ENCODE measurements at places on chromosomes 1 and 21. TPM values are rescaled to one million over a fixed set of nuclear protein-coding genes. Genes with fewer than 3 reads are reported as not detected.
A peak's percentile ranks its signal among the peaks of the same experiment; 100 is the strongest.

GPR37L1 gene
- 0.03 TPM for polyA plus RNA-seq

PIK3R3 gene
- 32.0 TPM for polyA plus RNA-seq

DNA sequence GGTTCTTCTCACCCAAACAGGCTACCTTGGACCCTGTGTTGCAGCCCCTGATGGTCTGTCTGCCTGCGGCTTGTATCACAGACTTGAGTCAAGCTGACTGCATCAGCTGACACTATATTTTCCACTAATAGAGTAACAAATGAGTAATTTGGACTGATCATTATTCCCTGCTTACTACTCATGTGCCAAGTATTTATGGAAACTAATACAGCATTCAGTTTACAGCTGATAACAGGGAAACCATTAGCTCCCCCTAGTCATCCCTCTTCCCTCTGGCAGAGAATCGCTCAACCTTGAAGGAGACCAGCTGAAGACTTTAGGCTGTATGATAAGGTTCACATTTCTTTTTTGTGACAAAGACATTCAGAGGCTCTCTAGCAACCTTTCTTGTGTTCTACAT, 116.6 kb upstream of the SYT6 start:
- no peak for DNase-seq

- DNase-seq: no peak
Observed at GRCh38 chr1:228317891-228318810, 88.5 kb downstream of the TRIM11 start.

DNA sequence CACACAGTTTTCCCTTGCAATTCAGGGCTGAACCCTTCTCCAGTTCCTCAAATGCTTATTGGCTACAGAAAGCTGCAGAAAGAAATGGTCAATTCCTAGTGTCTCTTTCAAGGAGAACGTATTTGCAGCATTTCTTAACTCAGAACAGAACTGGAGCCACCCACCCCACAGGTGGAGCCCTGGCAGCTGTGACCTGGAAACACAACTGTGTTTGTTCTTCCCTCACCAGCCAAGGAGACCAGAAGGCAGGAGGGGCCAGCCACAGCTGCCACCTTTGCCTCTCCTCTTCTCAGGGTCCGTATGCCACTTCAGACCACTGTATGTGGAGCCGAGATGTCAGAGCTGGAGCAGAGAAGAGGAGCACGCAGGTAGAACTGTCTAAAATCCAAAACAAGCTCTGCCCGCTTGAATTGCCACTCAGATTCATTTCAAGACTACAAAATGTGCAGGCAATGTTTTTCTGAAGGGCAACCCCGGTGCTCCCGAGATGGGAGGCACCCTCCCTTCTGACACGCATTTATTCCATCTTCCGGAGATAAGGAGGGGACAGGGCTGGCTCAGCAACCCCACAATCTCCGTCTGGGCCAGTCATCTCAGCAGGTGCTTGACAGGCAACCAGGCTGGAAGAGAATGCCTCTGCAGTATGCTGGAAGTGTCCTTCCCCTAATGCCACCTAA, 16.7 kb downstream of the CD247 start:
- DNase-seq: no peak

OR6K3 gene
- 0.12 TPM for polyA plus RNA-seq

GRCh38 chr1:180598333-180598974, 33.4 kb upstream of the XPR1 start:
- no peak for DNase-seq

DNA sequence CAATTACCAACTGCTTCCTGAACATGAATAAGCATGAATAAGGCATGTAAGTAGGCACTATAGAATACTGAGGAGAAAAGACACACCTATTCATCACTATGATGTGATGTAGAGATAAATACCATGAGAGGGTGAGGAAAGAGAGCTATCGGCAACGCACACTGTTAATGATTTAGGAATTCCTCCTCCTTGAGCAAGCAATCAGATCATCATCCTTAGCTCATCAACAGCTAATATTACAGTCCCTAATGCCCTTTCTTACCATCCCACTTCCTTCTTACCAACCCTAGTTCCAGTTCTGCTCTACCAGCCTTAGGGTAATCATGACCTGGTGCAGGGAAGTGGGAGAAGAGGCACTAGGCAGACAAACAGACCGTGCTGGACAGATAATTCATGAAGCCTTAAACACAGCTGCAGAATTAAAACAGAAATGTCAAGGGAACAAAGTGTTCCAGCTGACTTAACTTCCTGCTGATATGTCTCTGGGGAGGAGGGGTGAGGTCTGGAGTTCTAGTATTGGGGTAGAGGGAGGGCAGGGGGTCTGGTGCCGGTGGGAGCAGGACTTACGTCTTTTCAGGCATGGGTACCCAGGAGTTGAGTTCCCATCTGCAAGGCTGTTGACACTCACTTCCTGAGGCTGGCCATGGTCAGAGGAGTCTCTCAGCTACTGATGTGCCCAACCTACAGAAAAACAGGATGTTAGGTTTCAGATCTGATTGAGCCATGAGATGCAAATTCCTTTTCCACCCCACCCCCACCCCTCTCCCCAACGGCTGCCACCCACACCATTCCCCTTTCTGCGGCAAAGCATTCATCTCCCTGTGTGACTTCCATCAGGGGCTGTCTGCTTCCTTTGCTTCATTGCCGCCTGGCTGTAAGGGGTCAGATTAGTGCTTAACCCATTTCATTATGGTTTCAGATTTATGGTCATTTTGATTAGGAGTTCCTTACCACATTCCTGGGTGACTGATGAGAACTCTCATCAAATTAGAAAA, 12.6 kb upstream of the RCSD1 start:
- DNase-seq: no peak

GRCh38 chr1:70977575-70977974, 70.0 kb downstream of the PTGER3 start:
- no peak for DNase-seq

- peak; percentile 12 for DNase-seq
Observed at GRCh38 chr1:119554183-119554582, 47.2 kb downstream of the HSD3B1 start.

DNA sequence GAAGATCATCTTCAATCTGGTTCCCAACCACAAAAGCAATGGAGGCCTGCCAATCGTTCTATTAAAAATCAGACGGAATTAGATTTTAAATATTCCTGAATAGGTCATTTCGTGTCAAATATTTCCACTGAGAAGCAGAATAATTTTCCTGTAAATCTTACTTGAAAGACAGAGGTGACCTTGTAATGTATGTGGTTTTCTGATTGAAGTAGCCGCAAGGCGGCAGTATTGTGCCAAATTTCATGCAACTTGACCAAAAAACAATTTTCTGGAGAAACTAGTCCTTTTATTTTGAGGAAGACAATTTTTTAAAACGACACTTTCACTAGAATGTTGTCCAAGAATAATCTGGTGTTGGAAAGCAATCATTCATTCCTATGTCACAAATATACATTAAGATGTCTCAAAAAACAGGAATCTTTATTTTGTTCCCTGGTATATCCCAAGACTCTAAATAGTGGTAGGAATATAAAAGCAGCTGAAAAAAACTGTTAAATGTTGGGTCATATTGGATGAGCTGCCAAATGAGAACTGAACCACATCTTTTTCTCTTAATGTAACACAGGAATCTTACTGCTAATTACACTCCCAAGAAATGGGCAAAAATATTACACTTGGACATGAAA, 33.6 kb downstream of the SPAG17 start:
- peak; percentile 52 for DNase-seq

- peak; percentile 50 for DNase-seq
Observed at GRCh38 chr1:210143465-210144062, 89.0 kb upstream of the SERTAD4 start.

- DNase-seq: no peak
Observed at GRCh38 chr21:28444557-28444956, 548.1 kb downstream of the LTN1 start.

DNA sequence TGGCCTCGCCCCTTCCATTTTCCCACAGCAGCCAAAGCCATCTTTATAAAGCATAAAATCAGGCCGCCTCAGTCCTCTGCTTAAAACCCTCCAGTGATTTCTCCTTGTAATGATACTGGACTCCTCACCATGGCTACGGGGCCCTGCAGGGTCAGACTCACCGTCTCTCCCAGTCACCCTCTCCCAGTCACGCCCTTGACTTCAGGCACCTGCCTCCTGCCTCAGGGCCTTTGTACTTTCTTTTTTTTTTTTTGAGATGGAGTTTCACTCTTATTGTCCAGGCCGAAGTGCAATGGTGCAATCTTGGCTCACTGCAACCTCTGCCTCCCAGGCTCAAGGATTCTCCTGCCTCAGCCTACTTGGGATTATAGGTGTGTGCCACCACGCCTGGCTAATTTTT, 47.8 kb downstream of the PIK3CD start:
- DNase-seq: no peak

GPA33 gene
- 1.8 TPM for polyA plus RNA-seq

DNA sequence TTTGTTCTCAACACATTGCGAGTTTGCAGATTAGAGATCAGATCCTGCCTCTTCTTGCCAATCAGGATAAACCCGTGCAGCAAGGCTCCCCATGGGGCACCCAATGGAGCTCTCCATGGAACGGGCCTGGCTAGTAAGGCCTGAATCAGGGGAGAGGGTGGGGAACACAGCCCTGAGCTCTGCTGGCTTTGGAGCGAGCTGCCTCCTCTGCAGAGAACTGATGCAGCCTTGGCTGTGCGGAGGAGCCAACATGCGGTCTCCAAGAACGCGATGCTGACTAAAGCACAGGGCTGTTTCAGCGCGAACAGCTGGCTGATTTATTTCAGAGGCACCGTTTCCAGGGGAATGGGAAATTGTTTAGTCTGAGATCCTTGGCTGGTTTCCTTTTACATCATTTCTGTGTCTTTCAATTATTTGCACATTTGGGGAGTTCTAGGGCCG, 139.7 kb downstream of the TSEN15 start:
- peak; percentile 81 for DNase-seq

- DNase-seq: no peak
Observed at GRCh38 chr21:42922918-42923317, 2.5 kb downstream of the ERVH48-1 start.

GRCh38 chr1:236535662-236536161, 11.9 kb downstream of the LGALS8 start:
- no peak for DNase-seq

CLCA4 gene
- not detected for polyA plus RNA-seq

GRCh38 chr1:155253797-155254196, 1.5 kb downstream of the ENTREP3 start:
- no peak for DNase-seq

GRCh38 chr1:19013826-19014548, 57.5 kb upstream of the IFFO2 start:
- no peak for DNase-seq

- no peak for DNase-seq
Observed at GRCh38 chr1:99062192-99062591, 57.5 kb upstream of the PLPPR5 start.

GRCh38 chr1:152983743-152984142, at the start of gene SPRR1A:
Gene SPRR1A, plus strand, starts transcription at chr1:152984081. Its CDS starts 1,150 bp downstream, at chr1:152985231.
- no peak for DNase-seq

- no peak for DNase-seq
Observed at GRCh38 chr1:153248176-153248879, 11.2 kb upstream of the LORICRIN start.

GRCh38 chr21:41378849-41379248, 17.0 kb downstream of the MX2 start:
- DNase-seq: no peak

DNA sequence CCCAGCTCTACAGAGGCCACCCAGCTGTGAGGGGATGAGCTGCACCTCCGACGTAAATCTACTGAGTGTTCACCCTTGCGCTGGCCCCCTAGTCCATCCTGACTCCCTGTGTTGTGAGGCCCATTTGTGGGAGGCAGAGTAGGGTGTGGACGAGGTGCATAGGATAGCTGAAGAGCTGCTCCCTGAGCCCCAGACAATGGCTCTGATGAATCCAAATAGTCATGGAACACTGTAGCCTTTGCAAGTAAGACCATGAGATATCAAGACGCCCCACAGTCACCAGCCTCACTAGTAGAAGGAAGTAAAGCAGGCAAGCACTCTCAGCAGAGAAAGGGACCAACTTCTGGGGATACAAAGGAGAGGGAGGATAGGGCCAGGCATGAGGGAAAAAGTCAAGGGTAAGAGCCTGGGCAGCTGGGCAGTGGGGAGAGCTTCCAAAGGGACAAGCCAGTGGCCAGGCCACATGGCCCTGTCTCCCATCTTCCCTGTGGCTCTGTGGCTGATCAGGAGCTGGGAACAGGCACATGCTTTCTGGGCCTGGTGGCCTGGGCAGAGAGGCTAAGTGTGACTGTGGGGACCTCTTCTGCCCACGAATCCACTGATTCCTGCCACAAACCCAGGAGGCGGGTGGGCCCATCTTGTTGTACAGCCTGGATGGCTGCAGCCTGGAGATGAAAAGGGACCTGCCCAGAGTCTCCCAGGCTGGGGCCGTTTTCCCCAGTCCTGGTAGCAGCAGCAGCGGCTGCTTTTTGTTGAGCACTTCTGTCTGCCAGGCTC, 55.5 kb upstream of the EPS8L3 start:
- DNase-seq: no peak

DNA sequence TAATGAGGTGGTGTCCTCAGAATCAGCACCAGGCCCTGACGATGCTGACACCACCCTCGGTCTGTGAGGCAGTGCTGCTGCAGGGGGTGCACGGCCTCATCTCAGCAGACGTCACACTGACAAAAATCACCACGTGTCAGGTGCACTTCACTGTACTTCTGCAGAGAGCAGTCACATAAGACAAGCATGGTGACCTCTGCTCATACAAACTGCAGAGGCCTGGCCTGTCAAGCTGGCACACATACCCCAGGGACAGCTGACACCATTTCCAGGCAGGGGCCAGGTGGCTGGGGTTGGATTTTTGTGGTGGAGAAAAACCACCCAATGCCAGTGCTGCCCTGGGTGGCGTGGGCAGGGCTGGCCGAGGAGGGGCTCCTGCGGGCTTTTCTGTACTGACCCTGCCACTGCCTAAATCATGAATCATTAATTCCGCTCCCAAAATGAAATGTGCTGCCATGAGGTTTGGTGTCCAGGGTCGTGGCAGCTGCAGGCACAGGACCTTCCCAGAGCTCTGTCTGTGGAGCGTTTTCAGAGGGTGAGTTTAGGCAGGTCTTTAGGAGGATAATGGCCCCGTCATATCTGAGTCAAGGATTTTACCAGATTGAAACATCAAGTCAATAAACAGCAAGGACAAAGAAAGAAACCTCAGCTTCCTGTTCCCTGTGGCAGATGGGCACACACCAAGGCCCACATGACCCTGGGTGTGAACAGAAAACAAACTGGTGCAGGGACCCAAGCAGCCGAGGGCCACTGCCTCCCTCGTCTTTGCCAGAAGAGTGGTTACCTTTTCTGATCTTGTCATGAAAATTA, 33.4 kb upstream of the GPR153 start:
- DNase-seq: no peak

SLC1A7 gene
- polyA plus RNA-seq: 0.08 TPM

DNA sequence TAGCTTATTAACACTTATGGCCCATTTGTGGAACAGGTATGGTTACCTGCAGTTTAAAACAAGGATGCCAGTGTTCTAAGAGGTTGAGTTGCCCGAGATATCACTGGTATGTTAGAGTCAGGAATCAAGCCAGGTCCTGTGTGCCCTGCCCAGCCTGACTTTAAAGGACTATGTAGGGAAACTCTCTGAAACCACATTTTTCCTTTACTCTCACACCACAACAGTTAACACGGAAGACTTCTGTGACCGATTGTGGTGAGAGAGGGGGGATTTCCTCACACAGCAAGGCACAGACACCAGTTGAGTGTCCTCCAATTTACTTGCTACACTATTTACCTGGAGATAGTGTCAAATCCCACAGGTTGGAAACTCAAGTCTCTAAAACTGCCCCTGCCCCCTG, 47.8 kb downstream of the UCK2 start:
- no peak for DNase-seq
